Esophagus squamous epithelium (tissue), 5 donors: ENCODE measurements at places on chromosomes 7 and 10. TPM values are rescaled to one million over a fixed set of nuclear protein-coding genes. Genes with fewer than 3 reads are reported as not detected.

The HOXA3 gene
- 3.6 TPM for total RNA-seq

The CNPY1 gene
- not detected for total RNA-seq

The CYP26C1 gene
- total RNA-seq = not detected

The DYNC1I1 gene
- total RNA-seq = 2.0 TPM

The TBX20 gene
- not detected for total RNA-seq

The NME8 gene
- not detected for total RNA-seq

The FAS gene
- total RNA-seq = 33.6 TPM

The DNAH11 gene
- 0.57 TPM for total RNA-seq

The PAPOLB gene
- total RNA-seq = not detected

The PRF1 gene
- total RNA-seq = 6.9 TPM

The CC2D2B gene
- total RNA-seq = not detected

The VPS37D gene
- total RNA-seq = not detected

The FXYD4 gene
- not detected for total RNA-seq

The FOXI2 gene
- total RNA-seq = 0.12 TPM

The FAM24B gene
- 2.3 TPM for total RNA-seq

The FKBP9 gene
- 73.6 TPM for total RNA-seq

The ICA1 gene
- 5.6 TPM for total RNA-seq

The TSPAN12 gene
- total RNA-seq = 2.4 TPM

The TUBAL3 gene
- 0.19 TPM for total RNA-seq

The SVOPL gene
- total RNA-seq = not detected
